NCI-H1436 treated with DMSO at 0.1 percent for 48 hours (cell line): ENCODE measurements at places on chromosomes 13 and 19.
A peak's percentile ranks its signal among the peaks of the same experiment; 100 is the strongest.

- DNase-seq: no peak
Observed at GRCh38 chr19:17052439-17052838, 22.8 kb downstream of the HAUS8 start.

DNA sequence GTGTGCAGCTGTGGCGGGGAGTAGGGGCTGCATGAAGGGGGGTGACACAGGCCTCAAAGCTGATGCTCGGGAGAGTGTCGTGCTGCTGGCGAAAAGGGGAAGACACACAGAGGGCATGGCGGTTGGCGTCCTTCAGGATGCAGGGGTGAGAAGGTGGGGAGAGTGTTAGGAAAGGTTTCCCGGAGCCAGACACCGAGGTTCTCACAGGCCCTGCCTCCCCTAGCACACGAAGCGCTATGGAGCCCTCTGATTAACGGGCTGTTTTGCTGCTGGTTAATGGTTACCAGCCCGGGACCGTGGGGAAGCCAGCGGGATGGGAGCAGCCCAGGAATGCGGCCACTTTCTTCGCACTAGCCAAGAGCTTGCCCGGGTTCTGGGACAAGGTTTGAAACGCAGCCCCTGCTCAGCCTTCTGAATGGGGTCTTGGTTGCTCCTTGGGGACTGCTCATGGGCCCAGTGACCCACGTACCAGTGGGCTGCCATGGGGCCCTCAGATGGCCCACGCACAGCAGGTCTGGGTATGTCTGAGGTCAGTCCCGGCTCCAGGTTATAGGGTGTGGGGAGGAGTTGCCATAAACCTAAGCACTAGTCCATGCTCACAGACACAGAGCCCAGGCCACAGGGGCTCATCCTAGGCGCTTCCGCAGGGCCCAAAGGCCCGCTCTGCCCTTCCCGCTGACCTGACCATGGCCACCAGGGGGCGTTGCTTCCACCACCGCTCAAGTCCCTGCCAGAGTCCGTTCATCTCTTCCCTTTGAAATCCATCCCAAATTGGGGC is 31.3 kb upstream of the ISYNA1 start:
- DNase-seq: no peak

GRCh38 chr13:74133657-74134201 is 475 bp downstream of the KLF12 start:
- DNase-seq: peak; percentile 80

DNA sequence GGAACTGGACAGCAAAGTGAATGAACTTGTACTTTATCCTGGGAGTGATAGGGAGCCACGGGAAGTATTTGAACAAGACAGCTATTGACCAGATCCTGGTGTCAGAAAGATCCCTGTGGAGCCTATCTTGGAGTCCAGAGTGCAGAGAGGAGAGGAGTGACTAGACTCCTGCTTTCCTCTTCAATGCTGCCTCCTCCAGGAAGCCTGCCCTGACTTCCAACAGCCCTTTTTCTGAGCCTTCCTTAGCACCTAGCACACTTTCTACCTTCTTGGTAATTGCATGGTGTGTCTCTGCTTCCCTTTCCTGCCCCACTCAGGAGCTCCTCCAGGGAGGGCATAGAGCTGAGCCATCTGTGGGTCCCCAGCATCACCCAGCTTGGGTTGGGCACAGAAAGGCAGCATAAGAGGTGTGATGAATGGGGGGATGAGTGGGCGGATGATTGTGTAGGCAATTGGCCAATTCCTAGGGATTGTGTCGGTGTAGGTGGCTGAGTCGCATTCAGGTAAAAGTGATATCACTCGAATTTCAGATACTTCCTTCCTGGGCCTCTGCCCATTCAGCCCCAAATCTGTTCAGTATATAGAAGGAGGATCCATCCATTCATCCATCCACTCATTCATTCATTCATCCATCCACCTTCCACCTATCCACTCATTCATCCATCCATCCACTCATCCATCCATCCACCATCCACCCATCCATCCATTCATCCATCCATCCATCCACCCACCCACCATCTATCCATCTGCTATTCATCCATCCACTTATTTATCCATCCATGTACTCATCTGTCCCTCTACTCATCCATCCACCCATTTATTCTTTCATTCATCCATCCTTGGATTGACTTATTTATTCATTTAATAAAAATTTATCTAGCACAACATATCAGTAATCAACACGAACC is 26.9 kb downstream of the CYP4F22 start:
- DNase-seq: no peak

DNA sequence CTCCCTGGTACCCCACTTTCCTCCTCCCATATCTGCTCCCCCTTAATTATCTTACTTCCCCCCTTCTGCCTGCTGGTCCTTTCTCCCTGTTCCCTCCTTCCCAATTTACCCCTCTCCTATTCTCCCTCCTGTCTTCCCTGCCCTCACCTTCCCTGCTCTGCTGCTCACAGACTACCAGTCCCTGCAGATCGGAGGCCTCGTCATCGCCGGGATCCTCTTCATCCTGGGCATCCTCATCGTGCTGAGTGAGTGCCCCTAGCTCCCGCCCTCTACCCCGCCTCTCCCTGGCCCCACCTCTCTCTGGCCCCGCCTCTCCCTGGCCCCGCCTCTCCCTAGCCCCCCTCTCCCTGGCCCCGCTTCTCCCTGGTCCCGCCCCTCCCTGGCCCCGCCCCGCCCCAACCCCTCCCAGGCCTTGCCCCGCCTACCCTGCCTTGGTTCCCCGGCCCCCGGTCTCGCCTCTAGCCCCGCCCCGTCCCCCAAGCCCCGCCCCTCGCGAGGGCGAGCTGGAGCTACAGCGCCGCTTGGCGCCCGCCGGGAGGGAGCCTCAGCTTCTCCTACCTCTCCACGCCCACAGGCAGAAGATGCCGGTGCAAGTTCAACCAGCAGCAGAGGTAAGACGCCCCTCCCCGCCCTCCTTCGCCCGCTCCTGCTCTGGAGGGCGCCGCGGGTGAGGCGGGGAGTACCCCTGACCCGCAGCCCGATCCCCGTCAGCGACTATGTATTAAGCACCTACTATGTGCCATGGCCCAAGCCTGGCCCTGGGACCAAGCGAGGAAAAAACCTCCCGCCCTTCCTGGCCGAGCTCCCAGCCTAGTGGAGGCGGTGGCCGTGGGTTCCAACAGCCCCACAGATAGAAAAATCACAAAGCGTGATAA is 1.9 kb upstream of the FXYD7 start:
- DNase-seq: no peak

DNA sequence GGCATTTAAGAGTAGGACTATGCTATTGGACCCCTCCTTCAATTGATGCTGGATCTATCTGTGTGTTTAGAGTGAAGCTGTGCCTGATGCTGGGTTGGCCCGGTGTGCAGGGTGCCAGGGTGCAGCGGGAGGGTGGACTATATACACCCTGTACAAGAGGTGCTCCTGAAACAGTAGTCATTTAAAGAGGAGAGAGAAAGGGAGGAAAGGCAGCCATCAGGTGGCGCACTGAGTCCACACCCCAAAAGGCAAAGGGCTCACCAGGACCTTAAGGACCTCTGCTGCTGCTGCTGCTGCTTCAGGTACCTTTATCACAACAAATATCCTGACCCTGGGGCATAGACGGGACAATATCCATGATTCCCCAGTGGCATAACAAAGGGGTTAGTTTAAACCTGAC is 39.4 kb downstream of the ZNF136 start:
- no peak for DNase-seq

DNA sequence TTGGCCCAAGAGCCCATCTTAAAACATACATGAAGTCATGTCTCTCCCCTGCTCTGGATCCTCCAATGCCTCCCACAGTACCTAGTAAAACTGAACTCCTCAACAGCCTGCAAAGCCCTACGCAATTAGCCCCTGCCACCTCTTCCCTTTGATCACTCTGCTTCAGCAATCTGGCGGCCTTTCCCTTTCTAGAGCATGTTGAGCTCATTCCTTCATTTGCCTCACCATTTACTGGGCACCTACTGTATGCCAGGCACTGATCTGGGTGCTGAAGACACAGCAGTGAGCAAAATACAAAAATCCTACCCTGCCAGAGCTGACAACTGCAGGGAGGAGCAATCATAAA is 2.9 kb downstream of the KEAP1 start:
- no peak for DNase-seq

GRCh38 chr13:46086985-46087384 is 17.8 kb downstream of the CPB2 start:
- no peak for DNase-seq

DNA sequence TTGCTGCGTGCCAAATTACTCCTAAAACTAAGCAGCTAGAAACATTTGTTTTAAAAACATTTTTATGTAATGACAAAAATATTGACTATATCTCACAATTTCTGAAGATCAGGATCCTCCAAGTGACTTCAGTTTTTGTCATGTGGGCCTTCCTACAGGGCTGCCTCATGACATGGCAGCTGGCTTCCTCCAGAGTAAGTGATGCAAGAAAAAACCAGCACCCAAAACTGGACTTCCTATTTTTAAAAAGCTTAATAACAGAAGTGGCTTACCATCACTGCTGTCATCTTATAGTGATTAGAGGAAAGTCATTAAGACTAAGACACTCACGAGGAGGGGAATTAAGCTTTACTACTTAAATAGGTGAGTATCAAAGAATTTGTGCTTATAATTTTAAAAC is 681.7 kb downstream of the PCDH17 start:
- DNase-seq: no peak

DNA sequence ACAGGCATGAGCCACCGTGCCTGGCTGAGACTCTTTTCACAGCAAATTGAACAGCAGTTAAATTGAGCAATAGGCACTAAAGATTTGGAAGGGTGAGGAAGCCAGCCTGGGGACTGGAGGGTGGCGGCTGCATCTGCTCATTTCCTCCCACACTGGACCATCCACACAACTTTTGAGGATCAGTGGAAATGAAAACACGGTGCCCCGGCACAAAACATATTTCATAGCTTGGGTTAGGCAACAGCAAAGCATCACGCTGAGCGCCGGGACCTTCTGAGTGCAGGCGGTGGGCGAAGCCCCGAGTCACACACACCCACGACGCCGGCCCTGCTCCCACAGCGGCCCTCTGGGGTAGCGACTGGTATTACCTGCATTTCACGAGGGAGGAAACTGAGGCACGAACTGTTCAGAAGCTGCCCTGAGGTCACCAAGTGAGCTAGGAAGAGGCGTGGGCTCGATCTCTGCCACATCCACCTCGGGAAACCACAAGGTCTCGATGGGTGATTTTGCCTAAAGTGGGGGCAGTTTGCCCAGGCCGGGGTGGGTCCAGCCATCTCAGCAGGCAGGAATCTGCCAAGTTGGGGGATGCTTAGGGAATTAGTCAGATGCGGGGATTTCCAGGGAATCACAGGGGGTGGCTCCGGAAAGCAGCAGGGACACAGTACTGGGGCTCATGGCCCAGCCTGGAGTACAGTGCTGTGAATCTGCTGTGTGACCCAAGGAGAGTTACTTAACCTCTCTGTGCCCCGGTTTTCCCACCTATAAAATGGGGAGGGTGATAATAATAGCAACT is 3.5 kb upstream of the SBNO2 start:
- no peak for DNase-seq

DNA sequence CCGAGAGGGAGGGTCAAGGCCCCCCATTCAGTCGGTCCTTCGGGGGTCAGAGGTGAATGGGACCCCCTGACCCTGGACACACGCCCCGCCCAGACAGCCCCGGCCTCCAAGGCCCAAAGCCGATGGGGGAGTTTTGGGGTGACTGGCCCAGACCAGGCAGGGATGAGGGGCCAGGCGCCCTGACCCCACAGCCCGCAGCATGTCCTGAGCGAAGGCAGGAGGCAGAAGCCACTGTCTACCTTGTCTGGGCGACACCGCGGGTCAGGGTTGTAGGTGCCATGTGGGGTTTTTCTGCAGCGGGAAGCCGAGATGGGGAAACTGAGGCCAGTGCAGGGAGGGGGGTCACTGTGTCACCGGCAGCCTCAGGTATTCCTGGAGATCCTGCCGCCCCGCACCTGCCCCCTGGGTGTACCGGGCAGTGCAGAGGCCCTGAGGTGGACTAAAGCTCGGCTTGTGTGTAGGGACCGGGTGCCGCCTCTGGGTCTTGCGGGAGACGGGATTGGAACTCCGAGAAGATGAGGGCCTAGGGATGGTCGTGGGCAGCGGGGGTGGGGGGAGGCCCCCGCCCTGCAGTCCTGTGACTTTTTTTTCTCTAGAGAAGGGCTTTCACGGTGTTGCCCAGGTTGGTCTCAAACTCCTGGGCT is 8.5 kb downstream of the ARID3A start:
- DNase-seq: no peak

DNA sequence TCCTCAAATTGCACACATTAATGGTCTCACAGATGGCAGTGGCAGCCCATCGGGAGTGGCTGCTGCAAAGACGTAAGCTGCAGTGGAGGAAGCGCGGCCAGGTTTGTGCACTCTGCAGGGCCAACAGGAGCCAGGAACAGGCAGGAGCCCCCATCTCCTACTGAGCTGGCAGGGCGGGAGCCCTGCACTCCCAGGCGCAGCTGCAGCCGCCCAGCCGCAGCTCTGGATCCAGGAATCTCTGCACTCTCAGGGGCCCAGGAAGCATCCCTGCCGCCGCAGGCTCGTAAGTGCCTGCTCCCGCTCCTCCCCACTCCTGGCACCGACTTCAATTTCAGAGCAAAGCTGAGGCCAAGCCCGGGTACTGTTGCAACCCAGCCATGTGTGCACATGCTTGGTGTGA is 37.5 kb downstream of the ANKRD27 start:
- no peak for DNase-seq

DNA sequence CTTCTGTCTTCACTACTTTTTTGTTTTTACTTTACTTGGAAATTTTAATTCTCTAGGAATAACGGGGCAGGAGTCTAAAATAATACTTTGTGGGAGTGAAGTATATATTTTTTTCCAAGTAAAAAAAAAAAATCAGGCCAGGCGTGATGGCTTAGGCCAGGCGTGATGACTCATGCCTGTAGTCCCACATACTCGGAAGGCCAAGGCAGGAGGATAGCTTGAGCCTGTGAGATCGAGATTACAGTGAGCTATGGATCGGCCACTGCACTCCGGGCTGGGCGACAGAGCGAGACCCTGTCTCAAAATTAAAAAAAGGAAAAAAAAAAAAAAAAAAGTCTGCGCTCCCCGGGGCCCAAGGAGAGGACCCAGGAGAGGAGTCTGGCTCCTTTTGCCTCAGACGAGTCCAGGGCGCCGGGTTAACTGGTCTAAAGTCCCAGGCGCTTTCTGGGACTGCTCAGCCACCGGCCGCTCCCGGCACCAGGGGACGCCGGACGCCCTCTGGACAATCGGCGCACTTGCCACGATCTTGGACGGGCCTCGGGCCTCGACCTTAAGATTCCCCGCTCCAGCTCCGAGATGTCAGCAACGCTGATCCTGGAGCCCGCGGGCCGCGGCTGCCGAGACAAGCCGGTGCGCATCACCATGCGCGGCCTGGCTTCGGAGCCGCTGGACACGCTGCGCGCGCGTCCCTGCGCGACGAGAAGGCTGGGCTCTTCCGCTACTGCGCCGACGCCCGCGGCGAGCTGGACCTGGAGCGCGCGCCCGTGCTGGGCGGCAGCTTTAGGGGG is 2.7 kb upstream of the ZFP82 start:
- no peak for DNase-seq

GRCh38 chr19:39416152-39417120 is 4.0 kb downstream of the PLEKHG2 start:
- no peak for DNase-seq
